Fibroblast of skin of left quadriceps (primary cell): ENCODE measurements at places on chromosomes 4 and X.

DNA sequence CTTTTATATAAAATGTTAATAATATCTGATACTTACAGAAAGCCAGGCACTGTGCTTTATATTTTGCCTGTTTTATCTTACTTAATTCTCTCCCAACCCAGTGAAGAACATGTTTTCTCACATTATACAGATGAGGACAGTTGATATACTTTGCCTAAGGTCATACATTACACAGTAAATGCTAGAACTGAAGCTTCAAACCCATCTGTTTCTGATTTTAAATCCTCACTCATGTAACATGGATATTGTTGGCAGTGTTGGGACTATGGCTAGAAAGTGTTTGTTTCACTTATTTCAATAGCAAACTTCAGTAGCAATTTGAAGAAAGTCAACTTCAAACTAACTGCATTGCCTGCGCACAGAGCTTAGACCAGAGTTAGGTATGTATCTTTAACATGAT lies 57.4 kb downstream of the RAPGEF2 start:
- DNase-seq, result no peak

DNA sequence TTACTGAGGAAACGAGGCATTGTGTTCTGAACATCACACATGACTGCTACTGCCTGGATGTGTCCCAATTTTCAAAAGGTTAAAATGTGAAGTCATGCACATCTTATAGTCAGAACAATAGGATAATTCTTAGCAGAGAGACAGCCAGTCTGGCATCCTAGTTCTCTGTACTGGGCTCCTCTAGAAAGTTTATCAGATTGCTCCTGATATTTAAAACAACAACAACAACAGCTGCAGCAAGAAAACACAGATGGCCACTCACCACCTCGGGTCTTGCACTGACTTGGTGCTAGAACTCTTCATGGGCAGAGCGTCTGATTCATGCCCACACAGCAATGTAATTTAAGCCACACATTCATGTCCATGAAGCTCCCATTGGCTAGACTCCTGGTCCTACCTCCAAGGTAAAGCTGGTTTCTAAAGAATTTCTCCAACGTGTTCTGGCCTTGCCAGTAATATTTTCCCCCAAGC lies 33.3 kb upstream of the SLC2A9 start:
- DNase-seq, result no peak

- DNase-seq, result no peak
Observed at GRCh38 chr4:123363729-123364128, 32.9 kb upstream of the SPRY1 start.

DNA sequence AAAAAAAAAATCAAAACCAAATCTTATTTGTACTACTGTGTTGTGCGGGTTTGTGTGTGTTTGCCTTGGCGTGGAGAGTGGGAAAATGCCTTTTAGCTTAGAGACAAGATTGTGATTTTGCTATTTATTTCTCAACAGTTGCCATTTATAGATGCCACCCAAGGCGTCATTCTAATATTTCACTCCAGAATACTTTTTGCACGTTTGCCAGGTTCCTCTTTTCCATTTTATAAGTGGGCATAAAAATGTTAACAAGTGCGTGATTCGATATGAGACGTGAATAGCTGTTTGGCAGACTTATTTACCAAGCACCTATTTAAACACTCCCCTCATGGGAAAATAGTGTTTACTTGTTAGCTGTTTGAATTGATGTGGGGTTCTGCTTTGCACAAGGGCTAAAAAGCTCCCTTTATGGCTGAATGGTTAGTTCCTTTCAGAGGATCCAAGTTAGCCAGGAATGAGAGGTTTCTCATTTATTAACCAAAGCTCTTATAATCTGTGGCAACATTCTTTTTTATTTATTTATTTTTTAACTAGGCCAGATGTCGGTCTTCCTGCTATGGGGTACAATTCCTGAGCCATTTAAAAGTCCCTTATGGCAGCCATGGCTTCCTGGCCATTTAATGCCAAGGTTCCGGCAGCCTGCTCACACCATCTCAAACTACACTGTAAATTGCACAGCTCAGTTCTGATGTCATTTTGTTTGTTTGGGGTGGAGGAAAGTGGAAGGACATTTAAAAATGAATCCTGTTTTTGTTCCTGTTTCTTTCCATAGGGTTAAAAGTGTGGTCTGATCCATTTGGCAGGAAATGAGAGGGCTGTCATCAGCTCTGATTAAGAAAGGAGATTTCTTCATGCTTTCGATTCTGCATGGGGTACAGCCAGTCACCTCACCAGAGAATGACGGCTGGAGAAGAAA lies 14.6 kb downstream of the SMIM20 start:
- peak; percentile 70 for DNase-seq

DNA sequence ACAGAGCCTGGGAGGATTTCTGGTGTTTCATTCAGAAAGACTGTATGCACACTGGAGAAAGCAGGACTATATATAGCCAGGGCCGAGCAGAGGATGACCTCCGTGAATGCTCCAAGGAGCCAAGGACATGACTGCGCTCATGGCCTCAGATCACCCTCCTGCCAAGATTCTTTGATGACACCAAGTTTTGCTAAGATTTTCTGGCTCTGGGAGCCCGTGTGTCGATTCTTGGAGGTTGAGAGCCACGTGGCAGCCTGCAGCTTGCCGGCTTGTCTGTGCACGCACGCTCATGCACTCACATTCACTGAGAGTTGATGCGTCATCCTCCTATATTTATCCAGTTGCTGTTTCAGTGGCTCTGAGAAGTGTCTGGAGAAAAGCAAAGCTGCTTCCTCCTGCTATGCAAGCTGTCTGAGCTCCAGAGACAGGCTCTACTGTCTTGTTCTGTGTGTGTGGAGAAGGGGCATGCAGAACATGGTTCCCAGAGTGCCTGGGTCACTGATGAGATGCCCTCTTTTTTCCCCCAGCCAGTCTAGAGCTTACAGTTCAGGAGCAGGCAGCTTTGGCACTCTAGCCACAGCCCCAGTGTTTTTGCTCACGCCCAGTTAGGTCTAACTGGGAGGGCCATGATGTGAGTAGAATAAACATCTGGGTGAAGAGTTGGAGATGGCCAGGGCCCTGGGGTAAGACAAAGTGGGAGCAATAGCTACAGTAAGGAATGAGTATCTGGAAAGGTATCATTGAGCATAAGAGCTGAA lies 64.9 kb upstream of the SCOC start:
- peak; percentile 46 for DNase-seq

- no peak for DNase-seq
Observed at GRCh38 chr4:81923140-81923539, 450.7 kb downstream of the HNRNPD start.

GRCh38 chrX:54494989-54495813 lies 833 bp downstream of the FGD1 start:
- no peak for DNase-seq

GRCh38 chr4:48222491-48222890 lies 47.1 kb downstream of the TEC start:
- DNase-seq, result no peak

DNA sequence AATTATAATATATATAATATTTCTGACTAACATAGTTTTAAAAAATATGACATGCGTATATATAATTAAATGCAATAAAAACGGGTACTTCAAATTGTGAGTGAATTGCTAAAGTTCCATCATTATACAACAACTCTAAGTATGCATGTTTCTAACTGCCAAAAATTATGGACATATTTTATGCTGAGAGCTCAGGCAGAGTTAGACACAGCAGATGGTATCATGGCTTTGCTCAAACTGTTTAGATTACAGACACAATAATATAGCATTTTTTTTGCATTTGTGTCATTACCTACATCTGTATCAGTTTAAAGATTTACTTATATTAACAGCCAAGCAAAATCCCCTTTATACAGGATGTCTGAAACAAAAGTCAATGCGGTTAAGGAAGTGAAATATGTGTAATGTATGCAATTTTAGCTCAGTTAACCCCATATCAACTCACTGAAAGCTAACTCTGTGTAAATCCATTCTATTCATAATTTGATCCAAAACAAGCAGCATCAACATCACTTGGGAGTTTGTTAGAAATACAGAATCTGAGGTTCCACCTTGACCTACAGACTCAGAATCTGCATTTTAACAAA lies 119.1 kb upstream of the CNKSR2 start:
- DNase-seq, result no peak

DNA sequence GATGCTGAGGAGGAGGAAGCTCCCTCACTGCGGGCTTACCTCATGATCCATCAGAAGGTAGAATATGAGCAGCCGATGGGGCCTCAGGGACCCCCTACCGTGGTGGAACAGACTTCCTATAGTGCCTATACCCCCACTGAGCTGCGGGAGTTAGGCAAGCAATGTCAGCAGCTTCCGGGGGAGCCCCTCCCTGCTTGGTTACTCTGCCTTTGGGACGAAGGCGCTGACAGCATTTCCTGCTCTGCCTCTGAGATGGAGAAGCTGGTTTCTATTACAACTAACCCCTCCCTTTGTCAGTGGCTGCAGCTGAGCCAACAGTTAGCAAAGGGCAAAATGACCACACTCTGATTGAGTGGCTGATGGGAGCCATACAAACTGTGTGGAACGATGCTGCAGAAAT lies 430.7 kb downstream of the IDS start:
- peak; percentile 54 for DNase-seq

DNA sequence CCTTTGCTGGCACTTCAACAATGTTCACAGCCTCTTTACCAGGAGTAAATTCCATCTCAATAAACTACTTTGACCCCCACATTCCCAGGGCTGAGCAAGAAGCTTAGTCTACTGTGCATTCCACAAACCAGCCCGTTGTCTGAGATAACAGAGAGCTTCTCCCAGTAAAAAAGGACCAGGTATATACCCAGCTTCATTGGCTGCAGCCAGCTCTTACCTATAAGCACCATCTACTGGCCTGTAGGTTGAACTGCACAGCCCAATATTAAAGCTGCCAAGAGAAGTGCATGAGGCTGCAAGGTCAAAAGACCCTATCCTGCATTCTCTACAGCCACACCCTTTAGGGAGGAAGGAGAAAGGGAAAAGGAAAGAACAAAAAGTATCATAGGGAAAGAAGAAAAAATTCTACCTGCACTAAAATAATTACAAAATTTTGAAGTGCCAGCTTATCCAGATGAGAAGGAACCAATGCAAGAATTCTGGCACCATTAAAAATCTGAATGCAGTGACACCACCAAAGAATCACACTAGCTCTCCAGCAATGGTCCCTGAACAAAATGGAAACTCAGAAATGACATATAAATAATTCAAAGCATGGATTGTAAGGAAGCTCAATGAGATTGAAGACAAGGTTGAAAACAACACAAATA lies 45.7 kb upstream of the INTU start:
- DNase-seq, result no peak

GRCh38 chr4:186485561-186486062 lies 69.8 kb downstream of the MTNR1A start:
- DNase-seq, result no peak

- DNase-seq, result no peak
Observed at GRCh38 chr4:104424989-104425388, 69.7 kb downstream of the CXXC4 start.

- no peak for DNase-seq
Observed at GRCh38 chr4:45701621-45702020, 422.2 kb downstream of the GABRG1 start.

- DNase-seq, result no peak
Observed at GRCh38 chr4:165680821-165681220, 192.2 kb upstream of the TLL1 start.

DNA sequence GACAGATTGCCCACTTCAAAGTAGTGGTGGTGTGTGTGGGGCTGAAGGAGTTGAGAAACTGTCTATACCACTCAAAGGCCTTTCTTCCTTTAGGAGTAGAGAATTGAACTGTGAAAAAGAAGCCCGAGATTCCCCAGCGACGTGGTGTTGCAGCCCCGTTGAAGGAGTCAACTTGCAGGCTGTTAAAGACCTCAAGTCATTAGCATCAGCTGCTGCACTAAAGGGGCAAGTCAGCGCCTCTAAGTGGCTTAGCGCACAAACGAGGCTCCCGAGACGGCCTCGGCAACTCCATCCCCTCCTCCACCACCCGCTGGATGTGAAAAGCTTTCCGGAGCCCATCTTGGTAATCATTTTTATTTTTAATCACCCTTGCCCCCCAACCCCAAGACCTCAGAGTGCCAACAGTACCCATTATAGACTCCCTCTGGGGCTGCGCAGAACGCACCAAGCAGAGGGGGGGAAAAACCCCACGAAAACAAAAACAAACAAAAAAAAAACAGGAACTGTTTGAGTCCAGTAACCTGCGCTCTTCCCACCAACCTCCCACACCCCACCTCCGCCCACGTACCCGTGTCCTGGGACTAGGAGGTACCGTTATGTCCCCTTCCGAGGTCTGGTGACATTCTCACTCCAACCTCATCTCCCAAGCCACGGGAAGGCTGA lies 913 bp upstream of the PRDM8 start:
- DNase-seq, result no peak

DNA sequence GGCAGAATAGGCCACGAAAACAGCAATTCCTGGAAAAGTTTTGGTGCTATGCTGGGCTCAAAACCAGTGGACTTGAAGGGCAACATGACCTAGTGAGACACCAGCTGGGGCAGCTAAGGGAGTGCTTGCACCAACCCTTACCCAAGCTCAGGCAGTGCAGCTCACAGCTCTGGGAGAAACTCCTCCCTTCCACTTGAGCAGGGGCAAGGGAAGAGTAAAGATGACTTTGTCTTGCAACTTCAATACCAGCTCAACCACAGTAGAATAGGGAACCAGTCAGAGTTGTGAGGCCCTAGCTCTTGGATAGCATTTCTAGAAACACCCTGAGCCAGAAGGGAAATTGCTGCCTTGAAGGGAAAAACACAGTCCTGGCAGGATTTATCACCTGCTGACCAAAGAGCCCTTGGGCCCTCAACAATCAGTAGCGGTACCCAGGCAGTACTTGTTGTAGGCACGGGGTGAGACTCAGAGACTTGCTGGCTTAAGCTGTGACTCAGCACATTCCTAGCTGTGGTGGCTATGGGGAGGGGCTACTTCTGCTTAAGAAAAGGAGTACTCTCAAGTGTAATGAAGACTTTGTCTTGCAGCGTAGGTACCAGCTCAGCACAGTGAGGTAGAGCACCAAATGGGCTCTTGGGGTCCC lies 19.7 kb upstream of the ABCG2 start:
- peak; percentile 39 for DNase-seq

GRCh38 chrX:47523713-47524166 lies 37.3 kb upstream of the ARAF start:
- no peak for DNase-seq

DNA sequence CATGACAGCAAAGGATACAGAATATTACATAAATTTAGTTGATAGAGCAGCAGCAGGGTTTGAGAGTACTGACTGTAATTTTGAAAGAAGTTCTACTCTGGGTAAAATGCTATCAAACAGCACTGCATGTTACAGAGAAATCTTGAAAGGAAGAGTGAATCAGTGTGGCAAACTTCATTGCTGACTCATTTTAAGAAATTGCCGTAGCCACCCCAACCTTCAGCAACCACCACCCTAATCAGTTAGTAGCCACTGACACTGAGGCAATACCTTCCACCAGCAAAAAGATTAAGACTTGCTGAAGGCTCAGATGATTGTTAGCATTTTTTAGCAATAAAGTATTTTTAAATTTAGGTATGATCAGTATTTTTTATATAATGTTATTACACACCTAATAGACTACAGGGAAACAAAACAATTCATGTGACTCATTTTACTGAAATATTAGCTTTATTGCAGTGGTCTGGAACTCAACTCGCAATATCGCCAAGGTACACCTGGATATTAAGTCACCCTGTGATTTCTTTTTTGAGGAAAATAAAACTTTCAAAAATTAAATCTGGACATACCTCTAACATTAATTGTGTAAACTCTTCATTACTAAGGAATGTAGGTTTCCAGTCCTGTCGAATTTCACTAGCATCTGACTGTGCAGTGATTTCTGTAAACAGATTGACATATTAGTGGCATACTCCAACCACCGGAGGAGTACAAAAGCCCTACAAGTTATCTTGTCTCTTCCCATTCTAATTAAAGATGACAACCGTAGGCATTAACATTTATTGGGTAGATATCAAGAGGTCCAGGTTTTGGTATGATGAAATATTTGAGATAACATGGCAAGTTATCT lies 71.1 kb downstream of the CLOCK start:
- peak; percentile 25 for DNase-seq

GRCh38 chrX:56813318-56813837 lies 84.3 kb downstream of the NBDY start:
- DNase-seq, result no peak
